ENCODE measurements at places on chromosomes 4 and X.

DNA sequence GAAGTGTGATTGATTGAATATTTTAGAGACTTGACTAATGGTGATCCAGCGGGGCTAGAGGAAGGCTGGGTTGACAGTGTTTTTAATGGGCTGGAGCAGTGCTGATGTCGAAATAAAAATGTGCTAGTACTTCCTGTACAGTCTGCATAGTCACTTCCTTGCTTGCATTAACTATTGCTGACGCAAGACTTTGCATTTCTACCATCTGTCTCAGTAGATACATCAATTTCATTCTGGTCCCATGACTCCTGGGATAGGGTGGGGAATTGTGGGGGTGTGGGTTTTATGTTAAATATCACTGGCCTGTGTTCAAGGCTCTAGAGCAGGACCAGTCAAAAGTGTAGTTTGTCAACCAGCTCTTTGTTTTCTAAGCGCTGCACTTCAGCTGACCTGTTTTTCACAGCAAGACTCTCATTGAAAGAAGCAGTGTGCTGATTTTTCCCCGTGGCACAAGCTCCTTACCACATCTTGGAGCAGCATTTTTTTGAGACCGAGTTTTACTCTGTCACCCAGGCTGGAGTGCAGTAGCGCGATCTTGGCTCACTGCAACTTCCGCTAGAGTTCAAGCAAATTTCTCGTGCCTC, 35.2 kb upstream of the PHEX start:
- no peak for DNase-seq

- DNase-seq, result no peak
These were observed 342.3 kb downstream of the ZNF674 start for GRCh38 chrX:46202733-46203514.

DNA sequence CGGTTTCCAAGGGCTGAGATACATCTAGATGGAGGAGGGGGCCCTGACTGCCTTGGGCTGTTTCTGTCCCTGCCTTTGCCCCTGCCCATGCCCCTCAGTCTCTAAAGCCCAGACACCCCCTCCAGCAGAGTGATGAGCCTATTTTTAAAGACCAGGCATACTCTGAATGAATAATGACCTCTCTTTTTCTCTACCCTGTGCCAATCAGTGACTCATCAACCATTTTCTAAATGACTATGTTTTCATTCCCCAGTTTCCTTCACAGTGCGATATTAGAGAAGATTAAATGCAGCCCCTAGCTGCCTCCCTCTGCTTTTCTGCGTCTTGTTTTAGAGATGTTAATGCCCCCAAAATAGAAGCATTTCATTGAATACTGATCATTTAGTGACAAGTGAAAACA, 15.5 kb upstream of the NHS start:
- DNase-seq, result no peak

- DNase-seq, result no peak
These were observed 1091.3 kb upstream of the TENM3 start for GRCh38 chr4:181151856-181152255.

- no peak for DNase-seq
These were observed 223.4 kb downstream of the BCOR start for GRCh38 chrX:39874202-39874816.

DNA sequence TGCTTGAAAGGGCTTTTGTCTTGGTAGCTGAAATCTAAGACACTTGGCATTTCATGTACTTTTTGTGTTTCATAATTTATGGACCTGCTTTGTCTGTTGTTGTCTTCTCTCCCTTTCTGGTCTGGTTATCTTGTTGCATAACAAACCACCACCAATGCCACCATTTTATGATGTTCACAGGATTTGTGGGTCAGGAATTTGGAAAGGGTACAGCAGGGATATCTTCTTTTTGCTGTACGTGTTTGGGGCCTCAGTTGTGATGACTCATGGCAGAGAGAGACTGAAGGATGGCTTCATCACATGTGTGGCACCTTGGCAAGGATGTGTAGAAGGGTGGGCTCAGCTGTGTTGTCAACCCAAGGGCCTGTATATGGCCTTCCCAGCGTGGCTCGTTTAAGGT, 35.2 kb downstream of the KDM6A start:
- no peak for DNase-seq

- no peak for DNase-seq
These were observed 26.7 kb downstream of the PDK3 start for GRCh38 chrX:24491741-24492140.

DNA sequence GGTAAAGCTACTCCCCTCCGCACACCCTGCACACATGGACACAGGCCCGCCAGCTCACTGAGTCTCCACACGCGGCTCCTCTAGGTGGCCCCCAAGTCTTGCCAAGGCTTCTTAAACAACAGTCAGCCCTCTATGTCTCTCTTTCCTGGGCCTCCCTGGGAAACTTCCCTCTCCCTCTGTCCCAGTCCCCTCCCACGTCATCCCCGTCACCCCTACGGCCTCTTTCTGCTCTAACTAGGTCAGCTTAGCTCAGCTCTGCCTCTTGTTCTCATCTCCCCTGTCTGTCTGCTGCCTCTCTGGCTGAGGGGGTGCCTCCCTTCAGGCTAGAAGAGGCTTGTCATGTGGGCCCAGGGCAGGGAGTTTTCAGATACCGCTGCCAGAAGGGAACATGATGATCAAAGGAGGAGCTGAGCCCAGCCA, 38.8 kb downstream of the SEPTIN6 start:
- DNase-seq, result no peak

- no peak for DNase-seq
These were observed 873.4 kb upstream of the PCDH10 start for GRCh38 chr4:132275583-132276121.

GRCh38 chr4:165602621-165603020, 223.8 kb downstream of the CPE start:
- DNase-seq, result no peak

- DNase-seq, result no peak
These were observed 6.0 kb upstream of the SH3TC1 start for GRCh38 chr4:8192748-8193738.

DNA sequence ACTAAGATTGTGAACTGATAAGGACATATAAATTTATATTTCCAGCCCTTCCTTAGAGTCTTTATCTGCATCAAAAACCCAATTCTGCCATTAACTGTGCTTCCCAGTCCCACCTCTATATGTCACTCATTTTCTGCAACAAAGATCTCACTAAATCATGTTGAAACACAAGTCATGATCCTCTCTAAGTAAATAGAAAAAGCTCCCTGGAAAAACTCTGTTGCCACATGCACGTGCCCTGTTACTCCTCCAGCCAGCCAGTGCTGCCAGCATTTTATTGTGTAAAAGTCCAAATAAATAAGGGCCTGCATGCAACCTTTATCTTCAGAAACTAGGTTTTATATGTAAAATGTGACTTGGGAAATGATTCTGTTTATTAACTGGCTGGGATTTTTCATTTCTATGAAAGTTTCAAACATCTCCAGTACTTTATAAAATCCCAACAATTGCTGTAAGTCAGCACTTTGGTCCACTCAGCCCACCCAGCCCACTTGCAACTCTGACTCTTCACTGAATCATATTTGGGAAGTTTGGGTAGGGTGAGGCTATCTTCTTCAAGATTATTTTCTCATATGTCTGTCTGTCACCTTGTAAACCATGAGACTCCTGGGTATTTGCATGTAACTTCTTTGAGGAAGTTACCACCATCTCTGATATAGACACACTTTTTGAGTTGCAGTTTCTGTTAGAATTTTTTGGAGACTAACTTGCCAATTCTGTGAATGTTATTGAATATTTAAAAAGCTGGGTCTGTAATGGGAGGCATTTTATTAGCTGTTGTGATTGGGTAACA, 40.0 kb upstream of the SMARCA5 start:
- DNase-seq, result no peak

DNA sequence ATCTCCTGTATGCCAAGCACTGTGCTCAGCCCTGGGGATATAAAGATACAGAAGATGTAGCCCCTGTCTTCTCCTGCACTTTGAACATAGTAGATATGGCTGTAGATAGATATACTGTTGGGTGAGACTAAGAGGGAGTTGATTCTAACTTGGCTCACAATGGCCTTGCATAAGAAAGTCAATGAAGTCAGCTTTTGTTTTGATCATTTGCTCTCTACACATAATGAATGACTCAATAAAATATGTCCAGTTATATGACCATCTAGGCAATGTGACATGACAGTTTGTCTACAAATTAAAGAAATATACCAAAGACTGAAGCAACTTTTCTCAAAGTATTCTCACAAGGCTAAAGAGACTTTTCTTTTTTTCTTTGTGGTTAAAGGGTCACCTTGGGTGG, 147.6 kb upstream of the DIPK2B start:
- DNase-seq, result no peak

DNA sequence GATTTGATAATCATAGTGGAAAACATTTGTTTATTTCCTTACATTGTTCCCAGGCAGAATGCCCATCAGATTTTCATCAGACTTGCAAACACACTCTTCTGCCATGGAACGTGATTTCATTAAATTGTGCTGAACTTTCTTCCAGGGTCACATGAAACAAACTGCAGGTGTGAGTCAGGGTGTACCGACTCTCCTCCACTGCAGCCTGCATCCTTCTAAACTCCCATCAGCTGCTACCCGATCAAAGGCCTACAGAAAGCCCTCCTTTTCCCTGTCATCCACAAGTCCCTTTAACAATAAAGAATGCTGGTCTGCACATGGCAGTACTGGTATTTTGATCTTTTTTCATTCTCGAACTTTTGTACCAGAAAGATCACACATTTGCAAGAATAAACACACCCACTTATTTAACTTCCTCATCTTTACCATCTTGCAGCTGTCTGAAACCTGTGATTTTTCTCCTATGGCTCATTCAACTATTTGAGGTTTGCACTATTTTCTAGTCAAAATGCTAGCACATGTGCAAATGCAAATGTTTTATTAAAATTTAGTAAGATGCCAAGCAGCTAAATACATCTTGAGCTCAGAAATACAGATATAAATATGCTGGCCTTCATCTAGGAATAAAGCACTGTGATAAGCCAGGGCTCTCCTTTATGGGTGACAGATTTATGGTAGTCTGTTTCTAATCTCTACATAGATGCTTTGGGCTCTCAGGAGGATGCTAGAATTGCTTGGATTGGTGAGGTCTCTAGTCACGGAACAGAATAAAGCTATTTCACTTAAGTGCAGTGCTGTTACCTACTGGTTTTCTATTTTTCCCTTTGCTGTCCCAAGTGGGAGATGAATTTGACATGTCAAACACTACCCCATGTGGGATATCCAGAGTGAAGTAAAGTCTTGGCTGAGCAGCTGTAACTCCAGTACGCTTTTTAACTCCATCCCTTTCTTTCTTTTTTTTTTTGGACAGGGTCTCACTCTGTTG, 25.8 kb upstream of the ARHGAP24 start:
- no peak for DNase-seq

DNA sequence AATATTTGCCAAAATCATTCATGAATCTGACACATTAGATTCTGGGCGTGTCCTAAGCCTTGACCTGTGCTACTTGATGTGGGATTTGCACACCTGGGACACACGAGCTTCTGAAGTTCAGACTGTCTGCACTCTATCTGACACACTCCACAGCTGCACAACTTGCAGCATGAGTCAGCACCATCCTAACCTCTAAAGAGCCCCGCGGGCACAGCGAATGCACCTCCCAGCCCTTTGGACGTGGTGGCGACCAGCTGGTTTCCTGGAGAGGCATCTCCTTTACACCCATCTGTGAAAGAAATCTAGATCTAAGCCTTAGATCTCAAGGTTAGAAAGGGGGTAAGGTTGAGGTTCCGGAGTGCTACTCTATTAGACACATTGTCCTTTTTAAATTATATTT, 69.2 kb downstream of the SORBS2 start:
- no peak for DNase-seq

- DNase-seq, result no peak
These were observed 69.3 kb downstream of the SH3RF1 start for GRCh38 chr4:169201222-169202144.

- DNase-seq, result no peak
These were observed 538.1 kb downstream of the PPP4R3C start for GRCh38 chrX:26925088-26925487.

- no peak for DNase-seq
These were observed 237.5 kb upstream of the DIAPH2 start for GRCh38 chrX:96447161-96447560.

DNA sequence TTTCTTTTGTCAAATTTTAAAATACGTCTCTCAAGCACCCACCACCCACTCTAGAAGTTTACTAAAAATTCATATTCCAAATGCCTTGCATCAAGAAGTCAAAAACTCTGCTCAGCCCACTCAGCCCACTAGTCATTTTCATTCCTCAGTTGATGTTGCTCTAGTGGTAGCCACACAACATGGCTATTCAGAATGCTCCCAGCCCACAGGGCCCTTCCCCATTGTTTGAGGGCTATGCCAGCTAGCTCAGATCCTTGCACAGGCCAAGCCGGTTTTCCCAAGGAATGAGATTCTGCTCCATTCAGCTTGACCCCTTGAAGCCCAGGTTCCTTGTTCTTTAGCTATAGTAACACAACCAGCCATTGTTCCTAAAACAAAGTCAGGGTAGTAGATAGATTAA, 297.5 kb upstream of the RASGEF1B start:
- no peak for DNase-seq

DNA sequence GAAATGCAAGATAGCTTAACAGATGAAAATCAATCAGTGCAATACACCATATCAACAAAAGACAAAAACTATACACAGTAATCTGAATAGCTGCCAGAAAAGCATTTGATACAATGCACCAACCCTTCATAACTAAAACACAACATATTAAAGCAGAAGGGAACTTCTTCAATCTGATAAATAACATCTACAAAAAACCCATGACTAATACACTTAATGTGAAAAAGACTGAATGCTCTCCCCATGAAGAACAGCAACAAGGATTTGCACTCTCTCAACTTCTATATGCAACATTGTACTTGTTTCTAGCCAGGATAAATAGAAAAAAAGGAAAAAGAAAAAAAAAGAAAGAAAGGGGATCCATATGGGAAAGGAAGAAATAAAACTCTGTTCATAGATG, 139.7 kb downstream of the RBM47 start:
- DNase-seq, result no peak

- no peak for DNase-seq
These were observed 28.8 kb upstream of the IL3RA start for GRCh38 chrX:1307626-1308340.

DNA sequence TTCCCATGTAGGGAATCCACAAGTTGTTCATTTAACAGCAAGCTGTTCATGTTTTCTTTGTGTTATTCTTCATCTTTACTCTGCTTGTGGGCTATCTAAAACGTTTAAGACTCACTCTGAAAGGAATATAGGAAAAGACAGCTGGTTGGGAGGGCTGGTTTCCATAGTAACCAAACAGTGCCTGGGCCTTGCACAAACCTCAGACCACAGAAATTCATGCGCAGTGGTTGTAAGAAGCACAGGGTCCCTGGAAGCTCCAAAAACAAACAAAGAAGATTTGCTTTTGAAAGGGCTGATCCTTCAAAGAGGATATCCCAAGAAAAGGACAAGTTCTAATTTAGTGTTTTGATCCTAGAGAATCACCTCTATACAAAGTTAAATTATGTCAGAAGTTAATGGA, 7.8 kb downstream of the SERTM2 start:
- no peak for DNase-seq

GRCh38 chr4:82852751-82853285, 38.1 kb downstream of the SEC31A start:
- DNase-seq, result no peak

DNA sequence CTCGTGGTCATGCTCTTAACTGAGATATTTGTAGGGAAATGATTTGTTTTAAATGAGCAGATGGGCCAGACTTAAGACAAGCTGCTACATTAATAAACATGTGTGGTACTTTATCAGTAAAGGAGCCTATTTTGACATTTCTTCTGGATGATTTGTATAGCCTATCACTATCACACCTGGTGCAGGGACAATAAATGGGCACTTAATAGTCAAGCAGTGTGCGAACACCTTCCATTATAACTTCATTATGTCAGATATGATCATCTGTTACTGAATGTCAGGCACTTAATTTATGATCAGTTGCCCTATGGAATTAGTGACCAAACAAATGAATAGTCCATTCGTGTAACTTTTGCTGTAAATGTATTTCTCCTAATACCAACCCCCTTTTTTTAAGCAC, 628.8 kb downstream of the ADGRL3 start:
- DNase-seq, result no peak
